ENCODE measurements at places on chromosomes 2 and 18. TPM values are rescaled to one million over a fixed set of nuclear protein-coding genes. Genes with fewer than 3 reads are reported as not detected.

DNA sequence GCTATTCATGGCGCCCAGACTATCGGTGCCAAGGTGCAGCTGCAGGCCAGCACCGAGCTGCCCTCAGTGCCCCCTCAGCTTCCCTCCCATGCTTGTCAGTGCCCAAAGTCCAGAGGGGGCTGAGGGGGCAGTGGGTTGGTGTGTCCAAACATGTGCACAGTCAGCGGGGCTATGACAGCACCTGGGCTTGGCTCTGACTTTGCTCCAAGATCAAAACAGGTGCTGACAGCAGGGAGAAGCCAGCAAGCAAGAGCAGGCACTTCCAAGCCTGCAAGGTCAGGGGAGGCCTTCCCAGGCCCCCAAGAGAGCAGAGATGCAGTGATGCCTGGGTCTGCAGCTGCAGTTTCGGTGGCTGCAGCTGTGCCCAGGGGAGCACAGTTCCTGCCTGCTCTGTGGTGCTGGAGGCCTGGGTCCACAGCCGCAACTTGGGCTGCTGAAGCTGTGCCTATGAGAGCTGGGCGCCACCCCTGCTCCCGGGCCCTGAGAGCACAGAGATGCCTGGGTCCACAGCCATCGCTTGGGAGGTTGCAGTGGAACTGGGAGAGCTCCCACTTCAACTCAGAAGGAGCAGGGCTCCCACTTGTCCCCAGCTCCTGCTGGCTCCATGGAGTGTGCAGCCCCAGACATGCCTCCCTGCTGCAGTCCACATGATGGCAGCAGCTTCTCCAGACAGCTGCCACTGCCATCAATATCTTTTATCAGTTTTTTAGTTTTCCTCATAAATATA is 775.3 kb upstream of the POU3F3 start:
- peak; percentile 65 for DNase-seq

MC4R gene
- total RNA-seq, result not detected

DNA sequence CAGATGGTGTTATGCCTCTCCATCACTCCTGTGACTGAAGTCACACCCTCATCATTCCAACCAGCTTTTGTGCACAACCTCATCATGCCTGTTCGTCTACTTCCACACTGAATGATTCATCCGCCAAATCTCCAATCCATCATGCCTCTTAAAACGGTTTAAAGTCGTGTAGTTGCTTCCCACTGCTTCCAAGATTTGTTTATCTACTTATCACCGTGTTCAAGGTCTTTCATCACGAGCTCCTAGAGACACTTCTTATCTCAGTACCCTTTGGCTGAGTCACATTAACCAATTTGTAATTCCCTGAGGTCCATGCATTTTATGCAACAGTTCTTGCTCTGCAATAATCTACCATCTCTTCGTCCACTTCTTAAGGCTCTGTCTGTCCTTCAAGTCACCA is 592.3 kb upstream of the ID2 start:
- no peak for DNase-seq

GRCh38 chr18:42426496-42427015 is 471.5 kb downstream of the PIK3C3 start:
- no peak for DNase-seq

ABCB11 gene
- total RNA-seq, result not detected

RTP5 gene
- not detected for total RNA-seq

GRCh38 chr18:49590608-49591007 is 28.8 kb downstream of the LIPG start:
- DNase-seq, result no peak

CRYGD gene
- total RNA-seq, result not detected

GRCh38 chr2:50724837-50725236 is 307.1 kb downstream of the NRXN1 start:
- DNase-seq, result no peak

- DNase-seq, result no peak
These were observed 1.2 kb downstream of the KIAA1328 start for GRCh38 chr18:36830158-36830495.

DNA sequence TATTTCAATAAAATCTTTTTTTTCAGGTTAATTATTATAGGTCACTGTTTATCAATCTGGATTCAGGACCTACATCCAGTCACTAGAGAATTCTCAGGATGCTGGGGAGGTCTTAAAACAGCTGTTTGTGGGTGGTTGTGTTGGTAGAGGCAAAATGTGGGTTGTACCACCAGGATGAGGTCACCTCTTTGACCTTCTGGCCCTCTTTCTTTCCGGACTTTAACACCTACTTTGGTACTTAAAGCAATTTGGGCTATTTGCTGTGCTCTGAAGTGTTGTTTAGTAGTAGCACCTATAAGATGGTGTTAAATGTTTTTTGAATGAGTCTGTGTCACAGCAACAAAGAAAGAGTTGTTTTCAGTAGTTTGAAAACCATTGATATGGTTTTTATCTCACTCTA is 14.6 kb downstream of the EML4 start:
- no peak for DNase-seq

DNA sequence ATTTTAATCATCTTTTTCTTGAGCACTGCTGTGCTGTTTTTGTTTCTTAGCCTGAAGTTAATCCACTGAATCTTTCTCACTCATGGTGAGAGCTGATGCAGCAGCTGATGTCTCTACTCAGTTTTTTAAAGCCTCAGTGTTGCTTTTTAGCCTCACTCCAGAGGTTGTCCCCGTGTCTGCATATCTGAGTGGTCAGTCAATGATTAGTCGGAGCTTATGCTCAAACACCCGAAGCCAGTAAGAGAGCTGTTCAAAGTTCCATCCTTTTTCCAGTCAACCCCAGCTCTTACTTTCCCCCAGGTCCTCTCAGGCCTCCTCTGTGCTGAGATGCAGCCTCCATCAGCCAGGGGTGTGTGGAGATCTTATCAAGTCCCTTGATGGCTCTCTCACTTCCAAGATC is 81.1 kb downstream of the MBOAT2 start:
- DNase-seq, result no peak

GRCh38 chr2:237669283-237669627 is 41.9 kb downstream of the LRRFIP1 start:
- DNase-seq, result no peak

GRCh38 chr18:74534150-74534969 is at the start of gene CNDP1:
Gene CNDP1 (plus strand): TSS chr18:74534500. CDS start chr18:74534668, 168 bp downstream.
- no peak for DNase-seq

ASXL3 gene
- total RNA-seq, result 5.1 TPM

- no peak for DNase-seq
These were observed 409.1 kb downstream of the TNS1 start for GRCh38 chr2:217593732-217594131.

DNA sequence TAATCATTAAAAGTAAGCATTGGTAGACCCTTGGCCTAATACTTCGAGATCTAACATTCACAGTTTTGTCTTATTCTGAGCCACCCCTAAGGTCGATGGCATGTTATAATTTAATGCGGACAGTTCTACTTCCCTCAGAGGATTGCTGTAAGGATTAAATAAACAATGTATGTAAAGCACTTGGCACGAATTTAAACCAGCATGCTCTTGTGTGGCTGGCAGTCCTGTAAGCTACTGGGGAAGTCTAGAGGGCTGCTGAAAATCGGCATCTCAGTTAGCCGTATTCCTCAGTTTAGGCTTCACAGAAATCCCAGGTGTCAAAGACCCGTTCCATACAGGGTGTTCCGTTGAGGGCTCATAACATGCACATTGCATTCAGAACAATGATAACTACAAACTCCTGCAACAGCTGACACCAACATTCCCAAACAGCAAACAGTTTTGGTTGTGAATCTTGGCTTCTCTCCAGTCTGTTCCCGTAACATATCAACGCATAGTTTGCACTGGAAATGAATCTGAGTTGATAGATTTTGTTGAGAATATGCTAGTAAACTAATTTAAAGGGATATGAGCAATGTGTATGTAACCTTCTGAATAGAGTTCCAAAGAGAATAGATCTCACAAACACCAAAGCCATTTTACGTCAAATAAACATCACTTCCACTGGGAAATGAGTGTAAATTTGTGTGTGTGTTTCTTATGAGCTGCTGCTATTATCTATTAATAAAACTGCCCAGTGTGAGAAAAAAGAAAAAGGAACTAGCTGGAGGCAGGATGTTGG is 52.2 kb upstream of the ACKR3 start:
- no peak for DNase-seq

WIPF1 gene
- 107 TPM for total RNA-seq

GRCh38 chr2:1680222-1681016 is 63.9 kb downstream of the PXDN start:
- no peak for DNase-seq

METTL5 gene
- total RNA-seq, result 45.8 TPM

DNA sequence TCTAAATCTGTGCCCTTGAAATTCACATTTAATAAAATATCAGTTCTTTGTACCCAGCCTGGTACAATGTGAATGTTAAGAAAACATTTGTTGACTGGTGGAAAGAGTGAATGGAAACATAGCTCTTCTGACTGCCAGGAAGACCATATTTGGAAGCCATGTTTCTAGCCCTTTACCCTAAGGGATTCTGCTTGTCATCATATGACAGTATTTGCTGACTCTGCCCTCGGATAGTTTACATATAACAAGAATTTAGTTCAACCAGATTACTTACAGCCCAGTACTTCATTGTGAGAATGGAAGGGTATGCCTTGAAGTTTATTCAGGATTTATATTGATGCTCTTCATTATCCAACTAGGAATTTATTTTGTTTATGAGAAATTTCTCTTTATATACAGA is 13.8 kb upstream of the KCNS3 start:
- no peak for DNase-seq

GRCh38 chr2:175203621-175204496 is 22.3 kb upstream of the ATP5MC3 start:
- DNase-seq, result no peak

DNA sequence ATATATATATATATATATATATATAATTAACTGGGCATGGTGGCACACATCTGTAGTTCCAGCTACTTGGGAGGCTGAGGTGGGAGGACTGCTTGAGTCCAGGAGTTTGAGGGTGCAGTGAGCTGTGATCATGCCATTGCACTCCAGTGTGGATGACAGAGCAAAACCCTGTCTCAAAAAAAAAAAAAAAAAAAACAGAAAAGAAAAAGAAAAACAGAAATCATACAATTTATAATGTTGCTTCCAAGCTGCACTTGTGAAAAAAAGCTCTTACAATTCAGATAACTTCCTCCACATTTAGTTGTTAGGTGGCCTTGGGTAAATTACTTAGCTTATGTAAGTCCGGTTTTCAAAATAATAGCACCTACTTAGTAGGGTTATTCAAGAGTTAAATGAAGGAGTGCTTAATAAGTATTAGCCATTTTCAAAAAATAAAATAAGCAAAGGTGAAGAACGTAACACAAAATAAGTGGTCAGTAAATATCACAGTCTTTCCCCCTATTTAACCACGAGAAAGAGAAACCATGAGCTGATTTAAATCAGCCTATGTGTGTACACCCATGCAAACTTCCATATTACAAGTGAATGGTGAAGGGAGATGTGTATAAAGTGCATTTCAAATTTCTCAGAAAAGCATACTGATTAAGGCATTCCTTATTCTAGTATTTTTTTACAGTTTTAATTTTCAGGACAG is 2.3 kb downstream of the WIPF1 start:
- no peak for DNase-seq

G6PC2 gene
- not detected for total RNA-seq

GRCh38 chr18:36023336-36023735 is 44.0 kb downstream of the RPRD1A start:
- DNase-seq, result no peak

DNA sequence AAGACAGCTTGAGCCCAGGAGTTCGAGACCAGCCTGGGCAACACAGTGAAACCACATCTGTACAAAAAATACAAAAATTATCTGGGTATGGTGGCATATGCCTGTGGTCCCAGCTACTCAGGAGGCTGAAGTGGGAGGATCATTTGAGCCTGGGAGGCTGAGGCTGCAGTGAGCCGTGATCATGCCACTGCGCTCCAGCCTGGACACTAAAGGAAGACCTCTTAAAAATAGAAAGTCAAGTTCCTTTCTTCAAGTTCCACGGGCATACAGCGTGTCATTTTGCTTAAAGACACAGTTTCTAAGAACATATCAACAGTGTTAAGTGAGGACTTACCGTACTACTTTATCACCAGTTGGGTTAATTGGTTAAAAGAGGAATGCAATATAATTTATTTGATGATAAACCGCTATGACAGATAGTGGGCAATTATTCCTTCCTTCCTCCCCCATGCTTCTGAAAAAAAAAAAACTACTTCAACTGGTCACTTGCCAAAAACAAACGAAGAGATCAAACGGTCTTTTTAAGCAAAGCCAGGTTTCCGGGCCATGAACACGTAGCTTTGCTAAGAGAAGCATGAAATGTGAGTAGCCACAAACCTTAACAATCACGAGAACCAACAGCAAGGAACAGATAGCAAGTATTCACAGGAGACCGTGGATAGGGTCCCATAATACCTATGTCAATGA is 21.4 kb downstream of the AP1S3 start:
- DNase-seq, result no peak

DNA sequence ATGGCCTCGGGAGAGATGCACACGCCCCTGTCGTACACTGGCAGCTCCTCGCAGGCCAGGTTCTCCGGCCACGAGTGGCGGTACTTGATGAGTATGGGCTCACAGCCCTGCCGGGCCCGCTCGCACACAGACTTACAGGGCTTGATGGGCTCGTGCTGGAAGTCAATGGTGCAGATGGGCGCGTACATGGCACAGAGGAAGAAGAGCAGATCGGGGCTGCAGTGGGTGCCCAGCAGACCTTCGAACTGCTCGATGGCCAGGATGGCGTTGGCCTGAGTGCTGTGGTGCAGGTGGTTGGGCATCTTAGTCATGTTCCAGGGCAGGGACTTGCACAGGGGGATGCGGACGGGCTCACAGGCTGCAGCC is 359 bp downstream of the FRZB start:
- DNase-seq, result peak; percentile 51

DHRS9 gene
- 0.52 TPM for total RNA-seq

LINC00305 gene
- total RNA-seq, result not detected

DNA sequence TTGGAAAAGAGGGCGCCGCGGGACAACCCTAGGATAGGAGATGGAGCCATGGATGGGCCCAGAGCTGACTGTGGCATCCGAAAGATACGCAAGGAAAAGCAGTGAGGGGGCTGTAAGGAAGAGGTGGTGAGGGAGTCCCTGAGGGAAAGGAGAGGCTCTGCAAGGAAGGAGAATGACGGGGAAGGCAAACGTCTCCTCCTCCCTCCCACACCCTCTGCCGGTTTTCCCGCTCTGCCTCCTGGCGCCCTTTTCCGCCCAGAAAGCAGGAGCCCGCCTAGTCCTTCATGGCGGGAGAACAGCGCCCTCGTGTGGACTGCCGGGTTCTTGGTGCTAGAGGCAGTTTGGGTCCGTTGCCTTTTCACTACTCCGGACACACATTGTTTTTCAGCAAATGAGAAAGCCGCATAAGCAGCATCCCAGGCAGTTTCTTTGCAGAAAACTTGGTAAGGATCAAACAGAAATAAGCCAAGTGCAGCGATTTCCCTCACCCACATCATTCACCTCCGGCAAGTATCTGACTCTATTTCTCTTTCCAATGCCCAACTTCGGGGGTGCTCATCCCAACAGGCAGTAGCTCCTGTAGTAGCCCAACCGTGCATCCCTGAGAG is 200.4 kb downstream of the INO80D start:
- peak; percentile 95 for DNase-seq

DNA sequence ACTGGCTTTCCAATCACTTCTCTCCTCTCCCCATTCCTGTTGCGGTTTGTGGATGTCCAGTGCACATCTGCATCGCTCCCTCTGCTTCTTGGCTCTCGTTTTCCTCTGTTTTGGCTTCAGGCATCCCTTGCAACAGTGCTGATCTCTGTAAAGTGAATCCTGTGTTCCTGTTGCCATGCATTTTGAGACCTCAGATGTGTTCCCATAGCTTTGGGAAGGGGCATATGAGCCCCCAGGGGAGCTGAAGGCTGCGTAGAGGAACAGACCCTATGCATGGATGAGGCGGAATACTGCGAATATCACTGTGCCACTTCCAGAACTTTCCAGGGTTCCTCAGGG is 168.4 kb upstream of the HAAO start:
- no peak for DNase-seq

CD28 gene
- 11.0 TPM for total RNA-seq

GRCh38 chr18:79960921-79961526 is 3.4 kb upstream of the HSBP1L1 start:
- no peak for DNase-seq

KIAA2012 gene
- not detected for total RNA-seq

Measured in aorta (tissue), 5 donors.